ENCODE measurements at places on chromosomes 3 and 15.

GRCh38 chr15:70752193-70752635 is 11.1 kb downstream of the UACA start:
- no peak for DNase-seq

DNA sequence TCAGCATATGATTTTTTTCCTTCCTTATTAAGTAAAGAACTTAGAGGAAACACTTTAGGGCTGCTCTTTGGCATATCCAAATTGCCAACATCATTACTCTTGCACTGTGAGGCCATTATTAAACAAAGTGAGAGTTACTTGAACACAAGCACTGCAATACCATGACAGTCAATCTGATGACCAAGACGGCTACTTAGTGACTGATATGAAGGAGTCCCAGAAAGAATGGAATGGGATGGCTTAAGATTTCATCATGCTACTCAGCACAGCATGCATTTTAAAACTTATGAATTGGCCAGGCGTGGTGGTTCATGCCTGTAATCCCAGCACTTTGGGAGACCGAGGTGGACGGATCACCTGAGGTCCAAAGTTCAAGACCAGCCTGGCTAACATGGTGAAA is 55.2 kb downstream of the FAM98B start:
- DNase-seq = peak; percentile 52

- no peak for DNase-seq
Measured at GRCh38 chr3:196174652-196175051, 36.5 kb downstream of the ZDHHC19 start.

DNA sequence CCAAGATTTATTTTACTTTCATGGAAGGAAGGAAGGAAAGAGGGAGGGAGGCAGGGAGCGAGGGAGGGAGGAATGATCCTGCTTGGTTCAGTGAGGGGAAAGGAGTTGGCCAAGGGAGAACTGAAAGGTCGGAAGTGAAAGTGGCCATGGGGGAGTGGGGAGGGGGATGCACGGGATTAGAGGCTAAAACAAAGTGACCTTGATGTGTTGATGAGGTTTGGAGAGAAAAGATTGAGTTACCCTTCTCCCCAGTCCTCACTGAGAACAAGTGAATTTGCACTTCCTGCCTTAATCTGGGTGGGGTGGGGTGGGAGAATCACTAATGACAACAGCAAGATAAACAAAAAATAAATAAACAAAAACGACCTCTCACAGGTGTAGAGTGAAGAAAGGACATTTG is 212.0 kb upstream of the TLE3 start:
- no peak for DNase-seq

GRCh38 chr15:61036136-61036535 is 193.0 kb downstream of the RORA start:
- no peak for DNase-seq

- no peak for DNase-seq
Measured at GRCh38 chr3:89504432-89504831, 397.0 kb downstream of the EPHA3 start.

DNA sequence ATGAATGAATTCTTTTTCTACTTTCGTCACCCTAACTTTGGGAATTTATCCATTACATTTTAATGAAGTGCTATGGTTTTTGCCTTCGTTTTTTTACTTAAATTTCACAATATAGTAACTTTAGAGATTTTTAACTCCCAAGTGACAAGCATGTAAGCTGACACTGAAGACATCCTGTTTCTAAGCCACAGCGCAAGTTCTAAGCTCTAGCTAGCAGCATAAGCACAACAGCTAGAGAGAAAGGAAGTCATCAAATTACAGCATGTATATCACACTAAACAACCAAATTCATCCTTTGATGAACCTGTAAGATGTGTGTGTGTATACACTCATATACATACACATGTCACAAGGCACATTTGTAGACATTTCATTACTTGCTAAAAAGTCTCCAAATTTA is 119.3 kb downstream of the P3H2 start:
- DNase-seq = peak; percentile 66

DNA sequence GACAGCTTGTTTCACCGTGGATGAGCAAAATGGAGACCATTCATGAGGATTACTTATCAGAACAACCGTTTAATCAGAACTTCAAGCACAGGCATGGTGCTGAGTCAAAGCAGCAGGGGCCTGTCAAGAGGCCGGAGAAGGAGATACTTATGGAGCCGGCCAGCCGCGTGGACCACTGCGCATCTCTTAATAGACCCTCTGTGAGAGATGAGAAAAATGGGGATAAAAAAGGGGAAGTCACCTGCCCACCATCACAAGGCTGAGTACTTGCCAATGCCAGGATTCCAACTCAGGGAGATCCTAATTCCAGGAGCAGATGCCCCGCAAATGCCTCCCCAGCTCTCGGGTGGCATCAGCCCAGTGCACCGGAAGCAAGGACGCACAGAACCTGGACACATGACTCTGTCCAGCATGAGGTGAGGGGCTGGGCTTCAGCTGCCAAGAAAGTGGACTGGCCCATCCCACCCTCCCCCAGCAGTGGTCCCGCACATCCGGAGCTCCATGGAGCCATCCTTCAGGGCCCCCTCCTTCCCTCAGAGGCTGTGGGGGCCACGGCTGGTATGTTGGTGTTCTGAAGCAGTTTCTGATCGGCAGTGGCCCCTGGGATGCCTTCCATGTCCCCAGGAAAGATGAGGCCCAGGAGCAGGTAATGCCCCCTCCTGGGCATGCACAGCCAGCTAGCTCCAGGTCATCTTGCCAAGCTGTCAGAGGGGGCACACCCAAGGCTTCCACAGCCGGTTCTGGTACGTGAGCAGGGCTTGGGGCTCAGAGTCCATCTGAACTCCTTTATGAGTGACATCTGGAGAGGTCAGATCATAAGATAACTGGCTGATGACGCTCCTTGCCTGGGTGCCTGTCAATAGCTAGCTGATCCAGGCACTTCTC is 143.8 kb downstream of the ATP10A start:
- DNase-seq = no peak

DNA sequence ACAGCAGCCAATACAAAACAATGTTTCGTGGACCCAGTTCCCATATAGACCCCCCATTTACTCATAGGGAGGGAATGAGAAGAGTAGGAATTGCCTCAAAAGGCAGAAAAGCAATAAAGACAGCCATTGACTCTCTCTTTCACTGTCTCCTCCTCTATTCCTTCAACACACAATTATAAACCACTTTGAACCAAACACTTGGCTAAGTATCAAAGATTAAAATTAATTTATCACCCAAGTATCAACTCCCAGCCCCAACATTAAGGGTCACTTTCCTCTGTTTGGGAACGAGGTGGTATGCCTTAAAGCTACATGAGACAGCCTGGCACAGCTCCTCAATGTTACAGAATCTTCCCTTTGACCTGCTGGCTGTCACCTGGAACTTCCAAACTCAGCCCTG is 16.4 kb upstream of the LRIG1 start:
- no peak for DNase-seq

DNA sequence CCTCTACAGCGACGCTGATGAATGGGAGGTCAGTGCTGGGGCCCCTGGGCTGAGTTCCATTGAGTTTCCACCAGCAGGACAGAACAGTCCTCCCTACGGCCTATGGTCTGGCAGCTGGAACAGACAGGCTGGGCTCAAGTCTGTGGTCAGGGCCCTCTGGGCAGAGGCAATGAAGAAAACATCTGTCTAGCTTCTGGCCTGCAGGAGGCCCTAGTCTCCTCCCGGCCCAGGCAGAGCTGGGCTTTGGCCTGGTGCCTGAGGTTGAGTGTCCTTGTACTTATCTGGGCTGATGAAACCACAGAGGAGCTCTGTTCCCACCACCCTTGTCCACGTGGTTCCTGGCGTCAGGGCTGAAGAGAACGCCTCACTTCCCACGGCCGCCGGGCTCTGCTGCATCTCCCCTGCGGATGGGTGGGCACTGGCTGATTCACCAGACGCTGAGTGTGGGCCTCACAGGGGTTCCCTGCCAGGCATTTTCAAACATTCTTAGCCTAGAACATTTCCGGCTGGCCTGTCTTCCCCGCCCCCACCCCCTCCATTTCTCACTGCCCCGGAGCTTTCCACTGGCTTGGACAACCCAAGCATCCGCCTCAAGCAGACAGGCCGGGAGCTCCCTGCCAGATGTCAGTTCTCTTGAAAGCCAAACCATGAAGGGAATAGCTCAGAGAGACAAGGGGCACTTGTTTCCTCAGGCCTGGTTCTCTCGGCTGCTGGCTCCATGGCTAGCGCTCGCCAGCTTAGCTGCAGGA is 20.3 kb downstream of the PPCDC start:
- DNase-seq = peak; percentile 100

DNA sequence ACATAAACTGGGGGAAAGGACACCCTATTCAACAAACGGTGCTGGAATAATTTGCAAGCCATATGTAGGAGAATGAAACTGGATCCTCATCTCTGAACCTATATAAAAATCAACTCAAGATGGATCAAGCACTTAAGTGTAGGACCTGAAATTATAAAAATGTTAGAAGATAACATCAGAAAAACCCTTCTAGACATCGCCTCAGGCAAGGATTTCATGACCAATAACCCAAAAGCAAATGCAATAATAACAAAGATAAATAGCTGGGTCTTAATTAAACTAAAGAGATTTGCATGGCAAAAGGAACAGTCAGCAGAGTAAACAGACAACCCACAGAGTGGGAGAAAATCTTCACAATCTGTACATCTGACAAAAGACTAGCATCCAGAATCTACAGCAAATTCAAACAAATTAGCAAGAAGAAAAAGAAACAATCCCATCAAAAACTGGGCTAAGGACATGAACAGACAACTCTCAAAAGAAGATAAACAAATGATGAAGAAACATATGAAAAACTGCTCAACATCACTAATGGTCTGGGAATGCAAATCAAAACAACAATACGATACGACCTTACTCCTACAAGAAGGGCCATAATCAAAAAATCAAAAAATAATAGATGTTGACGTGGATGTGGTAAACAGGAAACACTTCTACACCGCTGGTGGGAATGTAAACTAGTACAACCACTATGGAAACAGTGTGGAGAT is 408.7 kb downstream of the CNTN6 start:
- DNase-seq = peak; percentile 9

DNA sequence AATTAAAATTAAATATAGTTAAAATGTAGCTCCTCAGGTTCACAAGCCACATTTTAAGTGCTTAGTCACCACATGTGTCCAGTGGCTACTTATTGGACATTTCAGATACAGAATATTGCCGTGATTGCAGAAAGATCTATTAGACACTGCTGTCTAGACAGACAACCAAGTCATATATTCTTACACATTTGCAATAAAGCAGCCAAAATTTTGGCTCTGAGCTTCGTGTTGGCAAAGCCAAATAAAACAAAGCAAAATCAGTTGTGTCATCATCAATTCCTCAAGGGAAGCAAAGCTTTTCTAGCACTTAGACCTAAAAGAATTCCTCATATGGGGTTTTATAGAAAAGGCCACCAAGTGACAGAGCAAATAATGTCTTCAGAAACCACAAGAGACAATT is 193.1 kb upstream of the LPP start:
- DNase-seq = peak; percentile 66

DNA sequence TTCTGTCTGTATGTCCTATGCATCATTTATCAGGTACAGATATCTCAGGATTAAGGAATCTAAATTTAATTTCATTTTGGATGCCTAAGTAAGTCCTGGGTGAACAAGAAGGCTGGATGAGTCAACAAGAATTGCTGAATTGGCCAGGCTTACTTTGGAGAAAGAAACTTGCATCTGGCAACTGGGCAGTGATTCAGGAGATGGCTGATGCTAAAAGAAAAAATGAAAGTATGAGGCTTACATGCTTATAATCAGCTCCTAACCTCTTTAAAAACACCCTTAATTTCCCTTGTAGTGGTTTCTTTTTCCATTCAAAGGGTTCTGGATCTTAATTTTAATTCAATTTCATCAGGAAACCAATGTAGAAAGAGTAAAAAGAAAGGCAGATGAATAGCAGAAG is 228.8 kb upstream of the PEX5L start:
- peak; percentile 15 for DNase-seq

GRCh38 chr15:89801471-89802195 is 13.0 kb downstream of the ANPEP start:
- DNase-seq = no peak

DNA sequence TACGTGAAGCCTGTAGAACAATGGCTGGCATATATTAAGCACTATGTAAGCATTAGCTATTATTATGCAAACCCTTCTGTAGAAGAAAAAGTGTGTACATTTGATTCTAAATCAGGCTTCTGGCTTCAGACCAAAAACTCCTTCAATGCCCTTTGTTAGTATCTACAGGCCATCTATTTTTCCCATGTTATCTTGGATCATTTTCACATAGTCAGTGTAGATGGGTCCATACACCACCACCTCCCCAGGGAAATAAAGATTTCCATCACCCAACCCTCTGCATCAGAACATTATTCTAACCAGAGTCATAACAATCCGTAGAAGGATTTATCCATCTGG is 8.0 kb upstream of the KLHL6 start:
- DNase-seq = no peak

DNA sequence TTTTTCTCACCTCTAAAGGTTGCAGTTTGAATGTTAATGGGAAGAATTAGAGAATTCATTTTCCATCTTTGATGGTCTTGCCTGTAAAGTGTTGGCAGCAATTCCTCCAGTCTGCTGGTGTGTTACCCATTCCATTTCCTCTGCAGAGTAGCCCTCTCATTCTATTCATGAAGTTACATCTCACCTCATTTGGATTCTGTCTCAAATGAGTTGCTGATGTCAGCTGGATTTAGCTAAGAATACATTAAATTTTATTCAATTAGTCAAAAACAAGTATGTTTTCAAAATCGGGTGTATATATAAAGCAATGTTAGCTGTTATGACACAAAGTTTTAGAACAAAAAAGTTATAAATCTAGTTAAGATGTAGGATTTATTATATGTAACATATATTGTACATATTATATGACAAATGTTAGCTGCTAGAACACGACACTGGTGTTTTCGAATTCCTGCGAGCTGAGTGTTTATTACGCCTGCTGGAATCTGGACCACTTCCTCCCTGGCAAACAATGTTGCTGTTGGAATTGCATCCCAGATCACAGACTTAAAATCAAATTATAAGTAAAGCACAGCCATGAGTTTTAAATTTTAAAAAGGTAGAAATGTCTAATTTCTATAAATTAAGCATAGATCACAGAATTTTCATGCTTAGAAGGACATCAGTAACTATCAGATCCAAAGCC is 516.2 kb downstream of the OCA2 start:
- peak; percentile 78 for DNase-seq

DNA sequence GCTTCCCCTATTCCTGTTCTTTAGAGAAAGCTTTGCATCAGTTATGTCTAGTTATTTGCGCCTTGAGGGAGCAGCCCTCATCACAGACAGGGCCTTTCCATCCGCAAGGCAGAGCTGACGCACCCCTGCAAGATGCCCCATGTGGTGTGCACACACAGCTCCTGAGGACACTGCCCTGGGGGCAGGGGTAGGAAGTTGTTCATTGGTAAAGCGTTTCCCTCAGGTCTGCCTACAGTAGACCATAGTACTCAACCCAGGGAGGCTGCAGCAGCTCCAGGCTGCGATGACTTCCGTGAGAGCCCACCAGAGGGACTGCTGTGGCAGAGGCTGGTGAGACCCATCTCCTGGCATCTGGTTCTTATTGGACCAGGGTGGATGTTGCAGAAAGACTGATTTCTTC is 55.1 kb upstream of the PLXNA1 start:
- DNase-seq = peak; percentile 68

GRCh38 chr3:60989626-60990441 is 261.4 kb downstream of the FHIT start:
- no peak for DNase-seq

- DNase-seq = peak; percentile 22
Measured at GRCh38 chr3:128369881-128370642, 96.6 kb downstream of the DNAJB8 start.

- no peak for DNase-seq
Measured at GRCh38 chr3:104353951-104354350, 1012.8 kb upstream of the ALCAM start.

GRCh38 chr3:183591881-183592521 is 36.5 kb upstream of the KLHL6 start:
- no peak for DNase-seq

Data from fibroblast of skin of back (primary cell).